ENCODE measurements at places on chromosomes 13 and 19.

DNA sequence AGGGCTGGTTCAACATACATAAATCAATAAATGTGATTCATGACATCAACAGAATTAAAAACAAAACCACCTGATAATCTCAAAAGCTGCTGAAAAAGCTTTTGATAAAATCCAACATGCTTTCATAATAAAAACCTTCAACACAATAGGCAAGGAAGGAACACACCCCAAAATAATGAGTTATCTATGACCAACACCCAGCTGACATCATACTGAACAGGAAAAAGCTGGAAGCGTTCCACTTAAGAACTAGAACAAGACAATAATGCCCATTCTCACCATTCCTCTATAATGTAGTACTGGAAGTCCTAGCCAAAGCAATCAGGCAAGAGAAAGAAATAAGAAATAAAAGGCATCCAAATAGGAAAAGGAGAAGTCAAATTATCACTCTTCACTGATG, 116.2 kb upstream of the FREM2 start:
- no peak for DNase-seq

DNA sequence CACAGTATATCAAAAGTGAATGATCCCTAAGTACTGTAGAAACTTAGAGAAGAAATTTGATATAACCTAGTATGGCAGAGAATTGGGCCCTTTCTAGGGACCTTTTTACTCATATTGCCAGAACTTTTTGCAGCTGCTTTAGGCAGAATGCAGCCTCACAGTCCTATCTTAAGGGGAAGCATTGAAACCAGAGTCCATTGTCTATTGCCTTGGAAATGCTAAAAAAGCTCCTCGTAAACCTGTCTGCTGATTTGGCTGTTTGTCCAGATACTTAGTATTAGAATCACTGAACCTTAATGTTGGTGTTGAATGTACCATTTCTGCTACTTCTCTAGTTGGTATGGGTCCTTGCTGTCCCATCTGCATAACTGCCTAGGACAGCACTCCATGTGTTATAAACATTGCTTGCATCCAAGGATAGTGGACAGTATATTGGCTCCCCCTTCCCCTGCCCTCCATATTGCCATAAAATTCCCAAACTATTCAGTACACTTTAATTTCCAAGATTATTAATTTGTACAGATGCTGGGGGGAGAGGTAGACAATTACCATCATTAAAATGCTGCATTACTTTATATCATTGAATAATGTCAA, 36.1 kb downstream of the LSM14A start:
- DNase-seq, result no peak

DNA sequence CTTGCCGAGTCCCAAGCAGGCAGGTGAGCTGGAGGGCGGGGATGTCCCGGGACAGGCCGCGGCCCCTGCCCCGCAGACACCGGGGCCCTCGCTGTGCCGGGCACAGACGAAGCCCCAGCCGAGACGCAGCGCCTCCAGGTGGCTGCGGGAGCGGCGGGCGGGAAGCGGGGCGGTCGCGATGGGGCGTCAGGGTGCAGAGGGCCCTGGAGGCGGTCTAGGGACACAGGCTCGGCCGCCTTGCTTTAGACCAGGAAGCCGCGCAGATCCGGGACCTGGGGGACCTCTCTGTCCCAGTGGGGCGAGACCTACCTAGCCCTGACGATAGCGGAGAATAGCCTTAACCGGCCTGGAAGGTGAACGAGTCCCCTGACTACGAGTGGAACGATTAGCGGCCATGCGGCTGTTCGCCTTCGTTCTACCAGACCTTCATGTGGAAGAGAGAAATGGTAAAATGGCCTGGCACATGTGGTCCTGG, 4.2 kb upstream of the ZNF564 start:
- DNase-seq, result no peak

- DNase-seq, result no peak
Observed at GRCh38 chr13:31213651-31214289, 14.0 kb downstream of the B3GLCT start.

- DNase-seq, result no peak
Observed at GRCh38 chr13:59409211-59409610, 754.5 kb downstream of the DIAPH3 start.

DNA sequence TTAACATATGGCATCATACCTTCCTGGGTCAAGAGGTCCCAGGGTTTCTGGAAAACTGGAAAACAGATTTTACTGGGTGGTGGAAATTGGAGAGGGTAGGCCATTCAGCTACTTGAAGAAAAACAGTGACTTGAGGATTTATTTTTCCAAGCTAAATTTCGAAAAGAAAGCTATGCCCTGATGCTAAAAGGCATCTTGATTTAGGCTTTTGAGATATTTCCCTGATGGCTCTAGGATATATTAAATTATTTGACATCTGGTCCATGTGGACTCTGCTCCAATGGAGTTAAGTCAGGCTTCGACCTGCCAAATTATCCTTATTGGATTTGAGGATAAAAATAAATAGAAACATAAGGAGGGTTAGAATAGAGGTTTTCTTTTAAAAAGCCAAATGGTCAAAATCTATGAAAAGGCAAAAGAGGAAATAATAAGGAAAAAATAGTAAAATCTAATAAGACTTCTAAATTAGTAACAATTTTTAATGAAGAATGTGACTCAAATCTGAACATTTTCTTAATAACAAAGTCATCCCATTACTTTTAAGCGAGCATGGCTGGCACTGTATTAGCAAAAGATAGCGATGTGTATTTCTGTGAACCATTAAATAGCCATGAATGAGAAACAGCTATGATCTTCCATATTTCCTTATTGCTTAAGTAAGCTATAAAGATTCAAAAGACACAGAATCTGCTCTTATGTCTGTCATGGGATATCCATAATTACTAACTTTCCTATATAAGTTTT, 190.0 kb upstream of the MIR17HG start:
- DNase-seq, result no peak

- DNase-seq, result no peak
Observed at GRCh38 chr13:68380041-68380973, 1150.2 kb upstream of the PCDH9 start.

DNA sequence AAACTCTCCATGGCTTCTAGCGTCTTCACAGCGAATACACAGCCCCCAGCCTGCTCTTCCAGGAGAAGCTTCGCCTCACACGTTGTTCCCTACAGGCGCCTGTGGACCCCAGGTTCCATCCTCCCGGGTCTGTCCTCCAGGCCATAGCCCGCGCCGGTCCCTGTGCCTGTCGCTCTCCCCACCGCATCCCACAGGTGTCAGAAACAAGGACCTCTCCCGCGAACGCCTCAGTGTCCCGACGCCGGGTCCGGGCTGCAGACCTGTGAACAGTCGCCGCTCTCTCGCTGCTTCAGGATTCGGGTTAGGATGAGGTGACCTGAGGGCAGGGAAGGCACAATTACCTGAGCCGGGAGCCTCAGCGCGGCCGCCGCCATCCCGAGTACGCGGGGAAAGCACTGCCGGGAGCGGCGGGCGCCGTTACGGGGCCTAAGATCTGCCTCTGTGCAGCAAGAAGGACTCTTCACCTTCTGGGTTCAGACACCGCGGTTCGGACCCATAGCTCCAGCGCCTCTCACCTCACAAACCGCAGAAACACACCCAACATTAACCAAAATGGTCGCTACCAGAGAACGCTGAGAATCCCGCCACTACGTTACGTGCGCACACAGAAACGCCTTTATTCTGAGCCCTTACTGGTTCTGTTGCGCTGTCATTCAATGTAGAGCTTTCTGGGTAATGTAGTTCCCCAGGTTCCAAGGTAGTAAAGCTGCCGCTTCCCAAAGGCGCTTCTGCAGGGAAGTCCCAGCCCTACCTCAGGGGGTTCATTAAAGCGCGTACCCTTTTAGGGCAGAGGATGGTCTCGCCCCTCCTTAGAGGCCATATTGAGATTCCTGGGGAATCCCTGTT, at the start of gene ZNF418:
Gene ZNF418, minus strand, starts transcription at position 583 of the 846 bp plus-strand sequence. CDS start 1,580 bp downstream, outside the sequence.
- DNase-seq, result peak; percentile 56

Data from nephron progenitor cell (in vitro differentiated cells).